NCI-H146 (cell line): ENCODE measurements at places on chromosomes 5 and 9.
A peak's percentile ranks its signal among the peaks of the same experiment; 100 is the strongest.

DNA sequence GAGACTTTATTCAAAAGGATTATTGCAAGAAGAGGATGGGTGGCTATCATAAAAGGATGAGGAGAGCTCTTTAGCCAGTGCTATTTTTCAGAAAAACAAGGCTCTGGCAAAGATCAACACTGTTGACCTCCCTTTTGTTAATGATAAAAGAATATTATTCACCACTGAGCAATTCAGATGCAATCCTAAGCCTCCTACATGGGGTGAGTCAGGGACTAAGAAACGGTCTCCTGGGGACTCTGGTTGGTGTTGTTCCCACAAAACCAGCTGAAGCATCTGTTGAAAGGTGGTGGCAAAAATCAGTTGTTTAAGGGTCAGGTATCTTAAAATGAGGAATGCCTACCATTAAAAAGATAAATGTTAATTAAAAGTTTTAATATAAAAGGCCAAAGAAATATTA, 7.7 kb upstream of the GCNT1 start:
- DNase-seq, result no peak

GRCh38 chr9:6566409-6567139, 79.0 kb downstream of the GLDC start:
- DNase-seq, result no peak

DNA sequence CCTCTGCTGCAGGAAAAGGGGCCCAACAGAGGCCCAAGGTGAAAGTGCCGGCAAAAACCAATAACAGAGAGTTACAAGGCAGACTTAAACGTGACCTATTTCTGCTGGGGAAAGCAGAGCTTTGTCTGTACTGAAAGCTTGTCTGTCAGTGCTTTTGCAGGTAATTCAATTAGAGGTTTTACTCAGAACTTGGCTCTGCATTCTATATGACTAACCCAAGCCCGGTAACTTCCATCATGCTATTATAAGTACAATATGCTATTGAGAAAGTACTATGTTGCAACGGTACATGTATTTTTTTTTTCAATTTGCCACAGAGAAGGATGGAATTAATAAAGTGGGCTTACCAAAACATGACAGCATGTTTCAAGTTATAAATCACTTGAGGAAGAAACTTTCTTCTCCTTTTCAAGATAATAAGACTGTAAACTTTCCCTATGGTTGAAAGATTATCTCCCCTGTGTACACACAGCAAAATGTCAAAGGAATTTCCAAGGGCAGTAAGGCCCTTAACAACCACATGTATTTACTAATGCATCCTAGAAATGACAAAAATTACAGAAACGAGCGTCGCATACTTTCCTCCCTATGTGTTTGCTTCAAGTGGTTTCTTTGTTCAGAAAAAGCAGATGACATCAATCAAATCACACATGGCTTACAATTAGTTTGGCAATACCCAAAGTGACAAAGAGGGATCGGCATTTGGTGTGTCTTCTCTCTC, 282.4 kb downstream of the EFNA5 start:
- no peak for DNase-seq

GRCh38 chr9:130426883-130427282, 17.9 kb upstream of the ASS1 start:
- DNase-seq, result no peak

DNA sequence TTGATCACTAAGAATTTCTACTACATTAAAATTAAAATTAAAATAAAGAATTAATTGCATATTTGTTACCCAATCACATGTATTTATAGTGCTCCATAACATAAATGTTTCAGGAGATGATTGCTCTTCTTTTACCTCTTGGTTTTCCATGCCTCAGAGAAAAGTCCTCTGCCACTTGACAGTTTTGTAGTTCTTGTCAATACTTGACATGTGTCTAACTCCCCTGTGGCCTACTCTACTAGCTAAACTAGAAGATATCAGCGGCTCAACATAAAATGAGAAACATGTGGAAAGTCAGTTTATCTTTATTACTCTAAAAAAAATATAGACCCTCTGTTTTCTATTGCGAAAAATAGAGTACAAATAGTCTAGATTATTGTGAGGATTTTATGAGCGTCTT, 650.6 kb upstream of the NUDT12 start:
- no peak for DNase-seq

- no peak for DNase-seq
Observed at GRCh38 chr9:127488946-127489345, 37.6 kb downstream of the LRSAM1 start.

DNA sequence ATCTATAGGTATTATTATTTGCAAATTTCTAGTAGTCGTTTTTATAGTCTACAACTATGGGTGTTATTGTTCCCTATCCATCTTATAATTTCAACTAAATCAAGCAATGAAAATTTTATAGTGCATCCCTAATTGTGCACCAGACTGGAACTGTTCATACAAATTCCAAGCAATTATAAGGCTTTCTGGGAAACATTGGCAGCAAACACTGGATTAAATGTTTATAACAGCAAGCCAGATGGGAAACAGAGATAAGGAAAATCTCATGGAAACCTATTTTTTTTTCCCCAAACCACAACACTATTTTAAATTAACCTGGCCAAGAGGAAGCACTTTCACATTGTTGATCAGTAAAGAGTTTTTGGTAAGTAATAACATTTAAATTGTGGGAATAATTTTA, 524.3 kb downstream of the RASEF start:
- no peak for DNase-seq

GRCh38 chr9:7778851-7779600, 20.6 kb downstream of the DMAC1 start:
- DNase-seq, result no peak

GRCh38 chr9:107177857-107178256, 105.2 kb upstream of the RAD23B start:
- DNase-seq, result peak; percentile 68

GRCh38 chr5:368183-369084, 46.9 kb downstream of the AHRR start:
- no peak for DNase-seq

GRCh38 chr9:122477346-122477745, 380 bp downstream of the OR1J1 start:
- DNase-seq, result no peak

DNA sequence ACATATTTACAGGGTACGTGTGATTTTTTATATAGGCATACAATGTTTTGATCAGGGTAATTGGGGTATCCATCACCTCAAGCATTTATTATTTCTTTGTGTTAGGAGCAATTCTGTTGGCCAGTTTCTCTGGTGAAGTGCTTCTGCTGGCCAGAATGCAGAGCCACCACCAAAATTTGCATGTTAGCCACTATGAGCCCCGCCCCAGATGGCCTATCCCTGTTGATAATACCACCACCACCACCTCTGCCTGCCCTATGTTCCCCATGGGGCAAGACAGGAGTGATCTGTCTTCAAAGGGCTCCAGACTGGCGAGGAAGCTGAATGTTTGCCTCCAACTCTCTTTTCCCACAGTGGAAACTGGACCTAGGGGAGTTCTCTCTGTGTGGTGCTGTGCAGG, 26.0 kb upstream of the JAK2 start:
- DNase-seq, result no peak

DNA sequence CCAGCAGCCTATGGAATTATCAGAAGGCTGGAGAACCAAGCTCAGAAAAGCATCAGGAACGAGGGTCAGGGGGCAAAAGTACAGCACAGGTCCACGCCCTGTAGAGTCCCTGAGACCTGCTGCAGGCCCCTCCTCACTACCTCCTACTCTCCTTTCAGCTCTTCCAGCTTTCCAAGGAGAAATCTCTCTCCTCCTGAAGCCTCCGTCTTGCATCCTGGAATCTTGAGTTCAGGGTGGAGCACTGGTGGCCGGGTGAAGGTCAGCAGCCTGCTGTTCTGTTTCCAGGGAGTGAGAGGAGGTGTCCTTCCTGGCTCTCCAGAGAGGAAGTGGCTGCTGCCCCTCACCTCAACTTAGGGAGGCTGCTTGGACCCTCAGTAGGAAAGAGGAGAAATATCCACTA, 342.3 kb downstream of the ZSWIM6 start:
- no peak for DNase-seq

GRCh38 chr9:90037146-90037797, 432.5 kb downstream of the GADD45G start:
- DNase-seq, result peak; percentile 74

DNA sequence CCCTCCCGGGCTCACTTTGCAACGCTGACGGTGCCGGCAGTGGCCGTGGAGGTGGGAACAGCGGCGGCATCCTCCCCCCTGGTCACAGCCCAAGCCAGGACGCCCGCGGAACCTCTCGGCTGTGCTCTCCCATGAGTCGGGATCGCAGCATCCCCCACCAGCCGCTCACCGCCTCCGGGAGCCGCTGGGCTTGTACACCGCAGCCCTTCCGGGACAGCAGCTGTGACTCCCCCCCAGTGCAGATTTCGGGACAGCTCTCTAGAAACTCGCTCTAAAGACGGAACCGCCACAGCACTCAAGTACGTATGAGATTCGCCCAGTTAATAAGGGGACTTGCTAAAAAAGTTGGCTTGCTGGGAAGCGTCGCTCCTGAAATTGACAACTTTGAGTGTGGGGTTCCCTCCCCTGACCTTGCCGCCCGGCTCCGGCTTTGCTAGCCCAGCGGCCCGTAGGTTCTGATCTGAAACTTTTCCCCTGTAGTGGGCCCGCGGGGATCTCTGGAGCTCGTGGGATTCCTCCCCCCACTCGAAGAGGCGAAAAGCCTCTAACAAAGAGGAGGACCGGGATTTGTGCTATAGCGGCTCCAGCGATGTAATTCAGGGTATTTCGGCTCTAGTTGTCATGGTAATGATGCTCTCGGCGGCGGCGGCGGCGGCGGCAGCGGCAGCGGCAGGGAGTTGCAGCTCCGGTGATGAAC, 572 bp downstream of the NR4A3 start:
- peak; percentile 29 for DNase-seq

- no peak for DNase-seq
Observed at GRCh38 chr9:134593286-134594077, 48.1 kb upstream of the COL5A1 start.

DNA sequence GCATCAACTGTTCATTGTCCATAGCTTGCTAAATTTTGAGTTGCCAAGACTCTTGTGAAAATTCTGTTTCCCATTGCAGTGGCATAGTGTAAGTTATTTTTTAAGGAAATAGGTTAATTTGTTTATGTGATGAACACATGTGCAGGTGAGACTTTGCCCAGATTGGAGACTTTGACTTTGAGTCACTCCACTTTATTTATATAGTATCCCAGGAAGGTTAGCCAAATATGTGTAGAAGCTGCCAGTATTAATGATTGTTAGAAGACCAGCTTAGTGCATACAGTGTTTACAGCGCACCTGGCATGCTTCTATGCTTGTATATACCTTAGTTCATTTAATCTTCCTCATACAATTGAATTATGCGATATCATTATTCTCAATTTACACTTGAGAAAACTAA, 51.0 kb downstream of the MTAP start:
- DNase-seq, result no peak

DNA sequence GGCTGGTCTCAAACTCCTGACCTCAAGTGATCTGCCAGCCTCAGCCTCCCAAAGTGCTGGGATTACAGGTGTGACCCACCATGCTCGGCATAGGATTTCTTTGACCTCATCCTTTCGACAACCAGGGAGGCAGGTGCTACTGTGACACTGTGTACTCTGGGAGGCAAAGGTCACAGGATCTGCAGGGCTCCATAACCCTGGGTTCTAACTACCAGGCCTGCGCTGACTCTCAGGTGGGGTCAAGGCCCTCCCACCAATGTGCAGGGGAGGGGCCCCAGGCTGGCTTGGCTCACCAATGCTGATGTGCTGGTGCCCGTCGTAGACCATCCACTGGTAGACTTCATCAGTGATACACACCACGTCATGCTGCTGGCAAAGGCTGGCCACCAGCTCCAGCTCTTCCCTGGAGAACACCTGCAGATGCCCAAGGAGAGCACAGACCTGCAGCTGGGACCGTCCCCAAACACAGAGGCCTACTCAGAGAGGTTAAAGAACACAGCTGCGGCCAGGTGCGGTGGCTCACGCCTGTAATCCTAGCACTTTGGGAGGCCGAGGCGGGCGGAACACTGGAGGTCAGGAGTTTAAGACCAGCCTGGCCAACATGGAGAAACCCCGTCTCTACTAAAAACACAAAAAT, 7.0 kb upstream of the SPOUT1 start:
- no peak for DNase-seq

DNA sequence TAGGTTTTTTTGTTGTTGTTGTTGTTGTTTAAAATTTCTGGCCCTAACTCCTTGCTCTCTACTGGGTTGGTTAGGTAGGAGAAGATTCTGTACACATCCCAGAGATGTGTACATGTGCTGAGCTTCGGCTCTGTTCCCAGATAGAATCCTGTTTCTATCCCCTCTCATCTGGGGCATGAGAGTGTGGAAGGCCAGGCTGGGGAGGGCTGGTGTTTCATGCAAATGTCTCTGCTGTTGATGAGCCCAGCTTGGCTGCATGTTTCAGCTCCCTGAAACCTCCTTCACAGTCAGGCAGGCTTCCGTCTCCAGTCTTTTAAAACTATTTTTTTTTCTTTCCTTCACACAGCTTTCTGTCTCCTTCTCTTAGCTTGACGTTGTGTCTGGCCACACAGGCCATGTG, 526.9 kb upstream of the KLF4 start:
- no peak for DNase-seq

DNA sequence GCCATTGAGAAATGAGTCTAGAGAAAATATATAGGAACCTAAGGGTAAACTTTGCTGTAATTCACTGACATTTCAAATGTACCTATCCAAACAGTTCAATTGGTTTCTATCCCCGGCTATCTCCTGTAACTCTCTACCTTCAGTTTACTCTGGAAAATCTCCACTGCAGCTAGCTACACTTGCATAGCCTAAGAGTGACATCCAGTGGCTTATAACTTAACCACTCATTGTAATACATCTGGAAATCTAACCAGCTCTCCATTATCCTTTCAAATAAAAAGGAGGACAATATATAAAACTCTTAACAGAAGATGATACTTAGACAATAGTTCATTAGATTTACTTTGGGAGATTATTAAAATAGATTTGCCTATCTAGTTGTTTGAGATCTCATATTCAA, 35.3 kb upstream of the SPDL1 start:
- DNase-seq, result no peak

- DNase-seq, result no peak
Observed at GRCh38 chr5:140267201-140267540, 35.7 kb downstream of the PFDN1 start.

DNA sequence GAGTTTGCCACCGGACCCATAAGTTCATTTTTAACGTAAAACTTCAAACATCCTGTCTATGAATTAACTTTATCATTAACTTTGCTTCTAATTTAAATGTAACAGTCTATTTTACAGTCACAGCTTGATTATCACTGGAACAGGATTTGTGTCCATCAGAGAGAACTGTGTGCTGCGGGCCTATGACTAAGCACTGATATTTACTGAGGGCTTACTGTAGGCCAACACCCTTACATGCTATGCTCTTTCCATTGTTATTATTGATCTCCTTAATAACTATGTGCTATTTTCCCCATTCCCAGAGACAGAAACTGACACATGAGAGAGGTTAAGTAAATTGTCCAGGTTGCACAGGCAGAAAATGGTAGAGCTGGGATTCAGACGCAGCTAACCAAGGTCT, 24.0 kb upstream of the GPR151 start:
- DNase-seq, result no peak

GRCh38 chr9:1198085-1198484, 147.9 kb downstream of the DMRT2 start:
- DNase-seq, result no peak
